ENCODE measurements at places on chromosomes 11 and 22.

GRCh38 chr22:46791201-46791731, 28.8 kb downstream of the TBC1D22A start:
- peak; percentile 82 for DNase-seq

GRCh38 chr22:46107753-46108563, 42.4 kb upstream of the PPARA start:
- no peak for DNase-seq

GRCh38 chr11:41116970-41117369, 342.5 kb downstream of the LRRC4C start:
- no peak for DNase-seq

GRCh38 chr11:69158301-69159149, 2.8 kb downstream of the SMIM38 start:
- DNase-seq = no peak

DNA sequence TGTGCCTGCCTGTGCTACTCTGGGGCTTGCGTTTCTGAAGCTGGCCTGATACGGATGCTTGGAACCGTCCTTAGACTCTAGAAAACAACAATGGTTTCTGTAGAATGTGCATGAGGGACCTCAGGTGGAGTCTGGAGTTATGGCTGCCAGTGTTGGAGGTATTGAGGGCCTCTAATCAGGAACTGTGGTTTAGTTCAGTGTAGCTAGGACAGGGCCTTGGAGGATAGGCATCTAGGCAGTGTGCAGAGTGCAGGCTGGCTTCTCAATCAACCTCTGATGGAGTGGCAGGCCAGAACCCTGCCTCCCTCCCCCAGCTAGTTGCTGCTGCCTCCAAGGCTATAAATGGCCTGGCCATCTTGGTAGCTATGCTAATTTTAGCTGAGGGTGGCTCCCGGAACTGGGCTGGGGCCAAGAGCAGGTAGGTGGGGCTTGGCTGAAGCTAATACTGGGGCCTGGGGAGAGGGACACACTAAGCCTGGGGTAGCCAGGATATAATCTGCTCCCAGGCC, 4.0 kb downstream of the STIM1 start:
- DNase-seq = no peak

DNA sequence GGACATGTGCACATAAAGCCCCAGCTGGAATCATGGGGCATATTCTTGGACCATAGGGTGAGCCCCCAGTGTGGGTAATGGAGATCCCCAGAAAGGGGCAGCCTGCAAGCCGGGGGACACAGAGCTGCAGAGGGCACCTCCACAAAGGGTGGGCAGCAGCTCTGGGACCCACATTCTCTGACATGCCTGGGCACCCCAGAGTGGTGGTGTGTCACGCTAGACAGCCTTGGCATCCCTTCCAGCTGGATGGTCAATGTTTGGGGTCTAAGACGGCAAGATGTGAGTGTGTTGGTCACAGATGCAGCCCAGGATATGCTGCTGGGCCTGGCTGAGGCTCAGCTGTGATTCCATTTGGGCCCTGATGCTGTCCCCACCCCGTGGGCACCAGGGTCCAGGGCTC, 9.7 kb downstream of the ADORA2A start:
- DNase-seq = no peak

DNA sequence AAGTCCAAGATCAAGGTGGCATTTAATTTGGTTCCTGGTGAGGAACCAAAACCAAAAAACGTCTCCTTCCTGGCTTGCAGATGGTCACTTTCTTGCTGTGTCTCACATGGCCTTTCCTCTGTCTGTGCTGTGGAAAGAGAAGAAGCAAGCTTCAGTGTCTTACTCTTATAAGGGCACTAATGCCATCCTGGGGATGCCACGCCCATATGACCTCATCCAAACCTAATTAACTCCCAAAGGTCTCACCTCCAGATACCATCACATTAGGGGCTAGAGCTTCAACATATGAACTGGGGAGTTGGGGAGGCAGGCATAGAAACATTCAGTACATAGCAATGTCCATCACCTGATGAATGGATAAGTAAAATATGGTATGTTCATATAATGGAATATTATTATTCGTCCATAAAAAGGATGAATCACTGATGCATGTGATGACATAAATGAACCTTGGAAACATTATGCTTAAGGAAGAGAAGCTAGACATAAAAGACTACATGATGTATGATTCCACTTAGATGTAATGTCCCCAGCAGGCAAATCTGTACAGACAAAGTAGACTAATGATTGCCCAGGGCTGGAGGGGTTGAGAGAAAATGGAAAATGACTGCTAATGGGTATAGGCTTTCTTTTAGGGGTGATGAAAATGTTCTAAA, 78.6 kb upstream of the B3GNT6 start:
- no peak for DNase-seq

GRCh38 chr11:613369-613968, 2.3 kb downstream of the IRF7 start:
- no peak for DNase-seq

- DNase-seq = no peak
Observed at GRCh38 chr11:1460986-1461825, 25.4 kb downstream of the MOB2 start.

DNA sequence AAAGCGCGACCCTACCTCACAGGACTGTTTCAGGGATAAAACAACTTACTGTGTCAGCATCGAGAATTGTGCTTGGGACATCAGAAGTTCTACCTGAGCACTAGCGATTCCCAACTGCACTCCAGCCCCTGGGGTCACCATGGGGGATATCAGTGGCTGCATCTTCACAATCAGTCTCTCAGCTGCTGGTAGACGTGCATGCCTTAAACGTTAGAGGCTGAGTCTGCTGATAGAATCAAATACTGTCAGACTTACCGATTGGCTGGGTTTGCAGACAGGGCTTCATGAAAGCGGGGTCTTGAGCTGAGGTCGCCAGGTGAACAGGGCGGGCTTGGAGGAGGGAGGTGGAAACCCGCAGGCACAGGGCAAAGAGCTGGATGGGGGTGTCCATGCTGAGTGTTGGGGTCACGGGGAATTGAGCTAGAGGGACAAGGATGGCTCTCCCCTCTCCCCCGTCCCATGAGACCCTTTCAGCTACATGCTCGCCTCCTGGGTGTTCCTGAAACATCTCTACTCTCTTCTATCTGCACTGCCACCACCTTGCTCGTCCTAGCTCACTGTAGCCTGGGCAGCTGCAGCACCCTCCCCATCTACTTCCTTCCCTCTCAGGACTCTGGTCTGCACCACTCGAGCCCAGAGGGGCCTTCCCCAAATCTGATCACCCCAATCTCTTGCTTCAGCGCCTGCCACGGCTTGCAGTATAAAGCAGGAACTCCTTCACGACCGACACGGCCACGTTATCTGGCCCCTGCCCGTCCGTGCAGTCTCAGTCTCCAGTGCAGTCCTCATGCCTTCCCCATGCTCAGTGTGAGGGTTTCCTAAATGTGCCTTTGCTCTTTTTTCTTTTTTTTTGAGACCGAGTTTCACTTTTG, 43.5 kb downstream of the ST14 start:
- DNase-seq = no peak

- DNase-seq = no peak
Observed at GRCh38 chr11:44825058-44825785, 98.5 kb downstream of the TSPAN18 start.

- DNase-seq = peak; percentile 85
Observed at GRCh38 chr11:79173615-79174014, 267.2 kb downstream of the TENM4 start.

- no peak for DNase-seq
Observed at GRCh38 chr11:7300281-7300680, 48.6 kb downstream of the SYT9 start.

GRCh38 chr11:75450826-75451821, 18.1 kb upstream of the KLHL35 start:
- DNase-seq = no peak

- no peak for DNase-seq
Observed at GRCh38 chr22:17063411-17064106, 21.2 kb upstream of the IL17RA start.

DNA sequence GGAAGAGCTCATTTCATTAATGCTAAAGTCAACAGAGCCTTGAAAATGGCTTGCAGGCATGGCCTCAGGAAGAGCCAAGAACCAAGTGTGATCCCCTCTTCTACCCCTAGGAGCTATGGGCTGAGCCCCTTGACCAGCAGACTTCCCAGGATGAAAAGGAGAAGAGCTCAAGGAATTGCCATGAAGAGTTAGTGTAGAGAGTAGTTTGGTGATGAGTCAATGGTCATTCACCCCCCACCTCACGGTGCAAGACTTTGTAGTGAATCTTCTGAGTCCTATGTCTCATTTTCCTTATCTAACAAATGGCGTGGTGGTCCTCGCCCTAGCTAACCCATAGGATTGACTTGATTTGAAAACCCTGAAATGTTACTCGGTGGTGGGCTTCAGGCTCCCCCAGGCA, 422.4 kb upstream of the CADM1 start:
- no peak for DNase-seq
